ENCODE measurements at places on chromosomes 7 and 10. TPM values are rescaled to one million over a fixed set of nuclear protein-coding genes. Genes with fewer than 3 reads are reported as not detected.

Gene GPC2
- not detected for total RNA-seq

DNA sequence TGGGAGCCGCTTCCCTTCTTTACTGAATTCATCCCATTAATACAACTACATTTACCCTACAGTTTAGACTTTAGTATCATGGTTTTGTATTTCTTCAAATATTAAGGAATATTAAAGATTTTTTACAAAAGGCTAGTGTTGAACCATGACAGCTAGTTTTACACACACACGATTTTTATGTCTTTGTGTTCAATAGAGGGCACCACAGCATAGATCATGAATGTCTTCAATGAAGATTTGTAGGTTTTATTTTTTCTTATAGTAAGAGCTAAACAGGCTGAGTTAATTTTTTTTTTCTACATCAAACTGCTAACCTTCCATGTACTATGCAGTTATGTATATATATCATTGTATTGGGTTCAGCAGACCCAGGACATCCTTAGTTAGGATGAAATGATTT, 76.9 kb downstream of the SNX10 start:
- no peak for DNase-seq

DNA sequence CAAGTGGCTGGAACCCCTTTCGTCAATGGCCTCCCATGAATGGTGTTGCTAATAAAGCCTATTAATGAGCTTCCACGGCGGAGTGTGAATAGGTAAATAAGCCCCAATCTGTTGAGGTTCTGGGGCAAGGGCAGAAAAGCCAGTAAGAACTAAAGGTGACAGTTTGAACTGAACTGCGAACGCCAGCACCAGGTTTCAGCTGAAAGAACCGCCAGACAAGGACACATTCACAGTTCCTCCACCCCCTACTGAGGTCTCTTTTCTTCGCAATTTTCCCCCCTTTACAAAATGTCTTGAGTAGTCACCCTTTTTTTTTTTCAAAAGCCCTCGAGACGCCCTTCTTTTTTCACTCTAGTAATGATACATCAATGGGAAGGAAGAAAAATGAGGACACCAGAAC, 2.4 kb upstream of the FGFR2 start:
- no peak for DNase-seq

Gene CHCHD2
- total RNA-seq, result 485 TPM

DNA sequence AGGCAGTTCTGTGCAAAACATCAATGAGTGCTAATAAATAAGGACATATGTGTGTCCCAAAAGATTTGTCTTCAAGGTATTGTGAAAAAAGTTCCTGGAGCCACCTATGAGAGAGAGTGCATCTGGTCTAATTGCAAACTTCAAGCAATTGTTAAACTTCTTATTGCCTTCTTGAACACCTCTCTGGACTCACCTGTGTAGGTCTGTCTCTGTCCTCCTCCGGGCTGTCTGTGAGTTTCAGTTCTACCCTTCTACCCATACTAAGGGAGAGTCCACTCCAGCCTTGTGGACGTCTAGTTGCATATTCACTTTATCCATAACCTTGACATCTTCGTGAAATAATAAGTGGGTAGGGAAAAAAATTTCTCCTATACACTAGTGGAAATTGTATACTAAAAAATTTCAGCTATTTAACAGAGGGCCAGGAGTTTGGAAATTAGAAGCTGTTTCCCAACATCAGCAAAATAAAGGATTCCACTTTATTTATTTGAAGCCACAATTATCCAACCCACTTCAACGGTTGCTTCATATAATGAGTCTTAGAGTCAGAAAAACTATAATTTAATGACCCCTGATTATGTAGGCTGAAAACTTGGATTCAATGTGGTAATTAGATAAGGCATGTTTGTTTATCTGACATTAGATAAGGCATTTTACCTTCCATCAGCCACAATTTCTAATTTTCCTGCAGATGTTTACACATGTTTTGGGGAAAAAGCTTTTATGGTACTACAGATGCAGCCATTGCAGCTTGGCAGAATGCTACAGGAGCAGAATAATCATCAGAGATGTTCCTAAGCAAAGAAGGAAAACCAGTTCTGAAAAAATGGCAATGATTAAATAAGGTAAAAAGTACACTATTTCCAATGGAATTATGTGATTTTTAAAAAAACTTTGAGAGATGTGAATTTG, 150.8 kb upstream of the FAM3C start:
- DNase-seq, result no peak

GRCh38 chr10:17005621-17006566, 123.7 kb downstream of the CUBN start:
- no peak for DNase-seq

- DNase-seq, result no peak
Measured at GRCh38 chr7:31814187-31814586, 127.2 kb downstream of the PPP1R17 start.

Gene HOXA6
- not detected for total RNA-seq

- no peak for DNase-seq
Measured at GRCh38 chr10:72079356-72079755, 9.0 kb downstream of the SPOCK2 start.
